ENCODE measurements at places on chromosomes 11 and 22.

- DNase-seq, result no peak
Observed at GRCh38 chr22:43435851-43436811, 24.3 kb downstream of the MPPED1 start.

- DNase-seq, result no peak
Observed at GRCh38 chr11:16806791-16807190, 68.3 kb downstream of the C11orf58 start.

DNA sequence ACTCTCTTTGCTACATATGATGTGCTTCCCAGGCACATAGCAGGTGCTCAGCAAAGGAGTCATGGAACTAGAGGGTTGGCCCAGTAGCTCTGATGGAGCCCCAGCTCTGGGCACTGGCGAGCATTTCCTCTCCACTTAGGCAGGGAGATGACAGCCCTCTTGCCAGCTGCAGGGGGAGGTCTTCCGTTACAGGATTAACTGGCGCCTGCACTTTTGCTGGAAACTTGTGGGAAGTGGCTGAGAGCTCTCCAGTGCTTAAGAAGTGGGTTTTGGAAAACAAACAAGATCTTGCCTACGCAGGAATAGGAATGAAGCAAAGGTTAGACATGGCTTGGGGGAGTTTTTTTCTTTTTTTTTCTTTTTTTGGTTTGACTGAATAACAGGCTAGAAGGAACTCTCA, 75.5 kb downstream of the MICAL2 start:
- no peak for DNase-seq

DNA sequence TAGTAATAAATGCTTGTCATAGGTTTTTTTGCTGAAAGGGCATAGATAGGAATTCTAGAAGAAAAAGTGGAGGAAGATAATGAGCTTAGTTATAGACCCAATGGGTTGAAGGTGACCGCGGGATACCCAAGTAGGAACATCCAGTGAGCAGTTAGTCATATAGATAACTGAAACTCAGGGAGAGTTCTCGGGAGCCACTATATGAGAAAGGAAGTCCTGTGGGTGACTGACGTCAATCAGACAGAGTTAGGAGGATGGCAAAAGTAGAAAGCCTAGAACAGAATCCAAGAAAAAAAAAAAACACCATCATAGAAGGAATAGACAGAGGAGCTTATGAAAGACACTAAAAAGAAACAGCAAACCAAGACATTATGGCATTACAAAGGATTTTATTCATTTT, 1.6 kb upstream of the CNGA4 start:
- no peak for DNase-seq

- DNase-seq, result no peak
Observed at GRCh38 chr22:24833881-24834495, 28.0 kb downstream of the SGSM1 start.

GRCh38 chr11:90321018-90321417, 98.2 kb upstream of the CHORDC1 start:
- DNase-seq, result no peak

DNA sequence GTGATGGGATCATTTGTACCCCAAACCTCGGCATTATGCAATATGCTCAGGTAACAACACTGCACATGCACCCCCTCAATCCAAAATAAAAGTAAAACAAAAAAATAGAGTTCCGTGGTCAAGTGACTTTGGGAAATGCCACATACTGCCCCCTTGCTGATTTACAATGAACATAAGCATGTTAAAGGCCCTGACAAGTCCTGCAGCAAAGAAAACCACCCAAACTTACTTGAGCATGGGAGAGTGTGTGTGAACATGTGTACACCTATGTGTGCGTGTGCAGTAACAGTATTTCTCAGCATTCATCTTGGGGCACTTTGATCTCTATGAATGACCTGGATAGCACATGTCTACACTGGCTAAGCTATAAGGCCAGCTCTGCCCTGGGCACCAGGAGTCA, 15.8 kb upstream of the IGSF22 start:
- no peak for DNase-seq

Measured in right renal pelvis (tissue), 4 donors.